ENCODE measurements at places on chromosomes 12 and 14.

- DNase-seq: no peak
Observed at GRCh38 chr14:102020058-102020971, 55.9 kb downstream of the DYNC1H1 start.

DNA sequence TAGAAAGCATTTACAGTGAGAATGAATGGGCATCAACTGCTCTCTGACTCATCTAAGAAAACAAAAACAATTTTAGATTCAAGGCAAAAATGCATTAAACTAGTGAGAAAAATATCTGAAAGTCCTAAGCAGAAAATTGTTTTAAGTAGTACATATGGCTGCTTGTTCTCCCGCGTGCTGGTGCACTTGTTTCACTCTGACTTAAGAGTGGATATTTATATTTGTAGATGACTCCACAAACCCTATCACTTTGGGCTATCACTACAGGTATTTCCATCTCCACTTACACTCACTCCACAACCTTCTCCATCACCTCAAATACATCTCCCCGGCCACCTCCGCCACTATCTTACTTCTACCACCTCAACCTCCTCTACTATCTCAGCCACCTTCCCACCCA lies 253.9 kb upstream of the EGLN3 start:
- DNase-seq: no peak

GRCh38 chr12:89671469-89671868 lies 37.2 kb downstream of the ATP2B1 start:
- no peak for DNase-seq

DNA sequence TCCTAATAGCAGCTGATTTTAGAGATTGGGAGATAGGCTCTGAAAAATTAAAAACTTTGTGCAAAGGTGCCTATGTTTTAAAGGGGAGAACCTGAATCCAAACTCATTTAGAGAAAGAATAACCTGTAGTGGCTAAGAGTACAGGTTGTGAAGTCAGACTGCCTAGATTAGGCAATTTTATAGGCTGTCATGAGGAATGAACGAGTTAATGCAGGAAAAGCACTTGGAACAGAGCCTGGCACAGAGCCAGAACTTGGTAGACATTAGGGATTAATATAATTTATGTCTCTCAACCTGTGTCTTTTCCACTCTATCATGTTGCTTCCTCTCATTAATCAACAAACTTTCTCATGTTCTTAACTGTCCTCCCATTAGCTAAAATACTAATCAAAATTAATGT lies 98.1 kb downstream of the WIF1 start:
- DNase-seq: no peak

DNA sequence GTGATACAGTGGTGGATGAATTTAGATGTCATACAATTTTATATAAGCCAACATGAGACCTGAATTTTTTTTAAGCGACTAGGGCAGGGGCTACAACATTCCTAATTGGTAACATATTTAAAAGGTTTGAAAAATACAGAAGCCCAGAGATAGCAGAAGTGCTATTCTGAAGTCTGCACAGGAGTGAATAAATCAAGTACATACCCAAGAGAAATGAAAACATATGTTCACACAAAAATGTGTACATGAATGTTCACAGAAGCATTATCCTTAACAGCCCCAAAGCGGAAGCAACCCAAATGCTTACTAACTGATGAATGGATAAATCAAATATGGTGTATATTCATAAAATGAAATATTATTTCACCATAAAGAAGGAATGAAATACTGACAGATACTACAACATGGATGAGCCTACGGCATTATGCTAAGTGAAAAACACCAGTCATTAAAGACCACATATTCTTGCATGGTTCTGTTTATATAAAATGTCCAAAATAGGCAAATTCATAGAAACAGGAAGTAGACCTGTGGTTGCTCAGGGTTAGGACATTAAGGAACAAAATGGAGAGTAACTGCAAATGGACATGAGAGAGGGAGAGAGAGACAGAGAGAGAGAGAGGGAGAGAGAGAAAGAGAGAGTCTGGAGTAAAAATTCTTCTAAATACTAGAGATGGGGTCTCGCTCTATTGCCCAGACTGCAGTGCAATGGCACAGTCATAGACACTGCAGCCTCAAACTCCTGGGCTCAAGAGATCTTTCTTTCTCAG lies 28.0 kb upstream of the GXYLT1 start:
- DNase-seq: no peak

DNA sequence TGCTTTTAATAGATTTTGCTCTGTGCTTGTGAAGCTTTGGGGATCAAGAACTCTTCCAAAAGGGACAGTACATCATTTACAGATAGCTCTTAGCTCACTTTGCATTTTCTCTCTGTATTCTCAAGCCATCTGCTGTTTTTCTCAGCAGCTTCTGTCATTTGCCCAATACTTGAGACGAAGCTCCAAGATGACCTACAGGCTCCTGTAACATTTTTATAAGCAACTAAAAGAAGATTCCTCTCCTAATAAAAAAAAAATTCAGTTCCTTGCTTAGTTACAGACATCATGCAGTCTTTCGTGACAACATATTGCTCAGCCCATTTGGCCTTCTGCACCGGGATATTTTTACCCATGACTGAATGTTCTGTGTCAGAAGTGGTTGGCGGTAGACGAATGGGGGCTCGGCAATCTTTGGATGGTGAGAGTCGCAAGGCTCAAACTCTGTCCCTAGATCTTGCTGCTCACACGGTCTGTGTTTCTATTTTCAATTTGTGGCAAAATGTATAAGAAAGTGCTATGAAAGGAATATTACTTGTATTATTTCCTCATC lies 215.6 kb downstream of the FSCB start:
- no peak for DNase-seq

DNA sequence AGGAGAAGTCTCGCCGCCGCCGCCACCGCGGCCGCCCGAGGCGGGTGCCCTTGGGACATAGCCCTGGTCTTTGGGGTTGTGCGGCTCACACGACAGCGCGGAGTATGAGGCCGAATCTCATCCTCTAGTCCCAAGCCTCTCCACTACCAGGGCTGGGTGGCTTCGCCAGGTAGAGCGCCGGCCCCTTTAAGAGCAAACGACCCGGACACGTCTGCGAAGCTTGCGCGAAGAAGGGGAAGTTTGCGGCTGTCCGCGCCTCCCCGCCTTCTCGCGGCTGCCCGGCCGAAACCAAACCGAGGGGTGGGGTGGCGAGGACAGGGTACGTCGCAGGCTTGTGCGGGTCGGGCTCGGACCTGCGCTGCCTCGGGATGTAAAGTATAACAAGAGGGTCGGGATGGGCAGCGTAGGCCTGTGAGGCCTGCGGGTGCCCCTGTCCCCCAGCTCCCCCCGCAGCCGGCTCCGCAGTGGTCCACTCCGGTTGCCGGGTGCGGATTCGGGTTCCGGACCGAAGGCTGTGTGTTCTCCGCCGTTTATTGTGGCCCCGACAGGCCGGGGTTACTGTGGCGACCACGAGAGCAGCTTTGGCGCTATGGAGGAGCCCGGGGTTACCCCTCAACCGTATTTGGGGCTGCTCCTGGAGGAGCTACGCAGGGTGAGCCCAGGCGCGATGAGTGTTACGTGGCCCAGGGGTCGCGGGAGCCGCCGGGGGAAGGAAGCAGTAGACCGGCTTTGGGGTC lies 33.3 kb downstream of the MIA2 start:
- peak; percentile 88 for DNase-seq

DNA sequence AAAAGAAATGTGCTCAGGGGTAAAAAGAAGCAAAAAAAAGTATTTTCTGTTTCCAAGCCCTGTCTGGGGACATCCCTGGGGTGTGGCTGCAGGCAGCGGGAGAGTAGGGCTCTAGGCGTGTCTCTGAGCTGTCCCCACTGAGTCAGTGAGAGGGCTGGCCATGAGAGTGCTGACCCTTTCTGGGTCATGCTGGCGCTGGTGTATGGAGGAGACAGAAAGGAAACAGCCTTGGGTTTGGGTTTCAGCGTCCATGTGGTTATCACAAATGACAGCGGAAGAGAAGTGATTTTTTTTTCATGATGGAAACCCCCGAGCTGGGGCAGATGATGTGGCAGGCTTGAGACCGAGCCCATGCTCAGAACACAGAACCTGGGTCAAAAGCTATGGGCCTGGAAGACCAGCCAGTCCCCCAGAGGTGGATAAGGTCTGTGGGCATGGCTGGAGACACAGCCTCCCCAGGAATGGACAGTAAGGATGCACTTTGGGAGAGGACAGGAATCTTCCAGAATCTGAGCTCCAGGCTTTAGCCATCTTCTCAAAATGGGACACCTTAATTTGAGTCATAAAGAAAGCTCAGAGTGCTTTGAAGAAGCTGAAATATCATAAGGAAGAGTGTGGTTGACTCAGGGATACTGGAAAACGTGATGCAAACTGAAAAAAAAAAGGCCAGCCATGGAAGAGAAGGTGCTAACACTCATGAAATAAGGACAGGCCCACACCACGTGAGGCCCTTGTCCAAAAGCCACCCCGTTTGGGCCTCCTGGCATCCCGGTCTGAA lies 36.2 kb downstream of the SYNE3 start:
- no peak for DNase-seq
